ENCODE measurements at places on chromosomes 3 and 15.

- DNase-seq, result no peak
Measured at GRCh38 chr15:31353931-31354330, 27.3 kb downstream of the KLF13 start.

GRCh38 chr15:32855942-32856341, 138.1 kb downstream of the GREM1 start:
- no peak for DNase-seq

DNA sequence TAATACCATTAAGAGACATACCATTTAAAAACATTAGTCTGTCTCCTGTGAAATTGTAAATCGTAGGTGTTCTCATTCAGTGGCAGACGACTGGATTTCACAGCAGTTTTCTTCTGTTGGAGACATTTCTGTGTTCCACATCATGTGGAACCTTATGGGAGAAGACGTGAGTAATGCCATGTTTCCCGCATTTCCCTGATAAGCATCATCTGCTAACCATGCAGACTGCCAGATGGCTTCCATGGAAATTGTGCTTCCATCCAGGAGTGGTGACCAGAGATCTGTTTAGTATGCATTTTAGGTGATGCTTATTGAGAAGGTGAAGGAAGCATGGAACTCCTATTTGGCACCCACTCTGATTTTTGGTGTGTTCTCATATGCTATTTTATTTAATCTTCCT, 28.4 kb upstream of the ST3GAL6 start:
- DNase-seq, result no peak

DNA sequence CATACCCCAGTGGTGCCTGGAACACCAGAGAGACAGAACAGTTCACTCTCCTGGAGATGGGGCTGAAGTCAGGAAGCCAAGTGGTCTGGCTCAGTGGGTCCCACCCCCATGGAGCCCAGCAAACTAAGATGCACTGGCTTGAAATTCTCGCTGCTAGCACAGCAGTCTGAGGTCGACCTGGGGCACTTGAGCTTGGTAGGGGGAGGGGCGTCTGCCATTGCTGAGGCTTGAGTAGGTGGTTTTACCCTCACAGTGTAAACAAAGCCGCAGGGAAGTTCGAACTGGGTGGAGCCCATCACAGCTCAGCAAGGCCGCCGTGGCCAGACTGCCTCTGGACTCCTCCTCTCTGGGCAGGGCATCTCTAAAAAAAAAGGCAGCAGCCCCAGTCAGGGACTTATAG, 272.0 kb downstream of the KLF13 start:
- DNase-seq, result no peak

GRCh38 chr3:100170486-100170885, 56.2 kb upstream of the FILIP1L start:
- no peak for DNase-seq

GRCh38 chr3:114850898-114851297, 296.2 kb downstream of the ZBTB20 start:
- DNase-seq, result no peak

DNA sequence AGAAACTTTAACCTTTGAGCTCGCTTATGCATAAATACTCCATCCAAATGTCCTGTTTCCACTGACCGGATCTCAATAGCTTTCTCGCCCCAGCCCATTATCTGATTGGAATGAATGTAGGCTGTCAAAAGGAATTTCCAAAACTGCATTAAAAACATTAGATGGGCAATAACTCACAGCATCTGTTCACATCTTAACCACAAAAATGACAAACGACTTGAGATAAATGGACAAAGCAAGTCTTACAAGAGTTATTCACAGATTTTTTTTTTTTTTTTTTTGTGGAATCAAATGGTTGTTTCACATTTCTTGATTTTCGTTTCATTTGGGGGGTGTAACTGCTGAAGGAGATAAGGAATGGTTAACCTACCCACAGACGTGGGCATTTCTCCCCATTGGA, 39.7 kb upstream of the SLC2A2 start:
- DNase-seq, result no peak

- no peak for DNase-seq
Measured at GRCh38 chr15:98858610-98859023, 149.0 kb downstream of the PGPEP1L start.

DNA sequence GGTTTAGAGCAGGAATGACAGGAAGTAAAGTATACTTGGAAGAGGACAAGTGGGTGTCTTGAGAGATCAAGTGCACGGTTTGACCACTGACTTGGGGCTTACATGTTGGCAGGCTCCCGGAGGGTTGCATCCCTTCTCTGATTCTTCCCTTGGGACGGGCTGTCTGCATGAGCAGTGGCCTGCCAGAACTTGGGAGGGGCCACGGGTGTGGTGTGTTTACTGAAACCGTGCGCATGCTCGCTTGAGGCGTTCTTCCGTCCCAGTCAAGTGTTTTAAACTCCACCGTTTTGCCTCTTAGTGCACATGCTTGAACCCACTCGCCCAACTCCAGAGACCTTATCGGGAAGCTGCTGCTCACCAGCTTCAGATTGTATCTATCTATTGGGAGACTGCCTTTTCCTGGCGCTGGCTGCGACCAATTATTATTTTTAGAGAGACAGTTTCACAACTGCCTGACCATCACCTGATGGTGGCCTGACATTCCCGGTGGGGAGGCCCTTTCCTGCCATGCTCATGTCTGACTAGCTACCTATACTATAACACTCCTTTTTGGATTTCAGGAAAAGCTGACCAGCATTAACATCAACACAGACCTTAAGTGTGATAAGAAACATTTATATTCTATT, 14.9 kb upstream of the C3orf22 start:
- DNase-seq, result no peak

DNA sequence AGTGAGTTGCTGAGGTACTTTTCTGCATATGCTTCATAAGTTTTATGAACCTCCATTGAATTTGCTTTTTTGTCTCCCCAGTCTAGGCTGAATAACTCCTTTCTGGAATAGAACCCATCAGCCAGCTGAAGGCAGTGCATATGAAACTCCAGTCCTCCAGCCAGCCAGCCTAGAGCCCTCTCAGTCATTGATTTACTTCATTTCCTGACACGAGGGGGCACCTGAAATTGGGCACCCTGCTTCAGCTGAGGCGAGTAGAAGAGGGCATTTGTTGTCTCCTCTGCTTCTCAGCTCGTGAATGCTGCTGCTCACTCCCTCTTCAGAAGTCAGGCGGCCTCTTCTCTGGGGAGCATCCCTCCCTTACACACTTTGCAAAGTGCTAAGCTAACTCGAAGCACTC, 32.5 kb downstream of the CHST2 start:
- no peak for DNase-seq

- DNase-seq, result no peak
Measured at GRCh38 chr3:110267304-110267845, 804.2 kb upstream of the NECTIN3 start.

GRCh38 chr3:120454076-120454689, 3.4 kb upstream of the FSTL1 start:
- DNase-seq, result no peak

GRCh38 chr3:128734523-128735189, 8.7 kb downstream of the RAB7A start:
- no peak for DNase-seq

DNA sequence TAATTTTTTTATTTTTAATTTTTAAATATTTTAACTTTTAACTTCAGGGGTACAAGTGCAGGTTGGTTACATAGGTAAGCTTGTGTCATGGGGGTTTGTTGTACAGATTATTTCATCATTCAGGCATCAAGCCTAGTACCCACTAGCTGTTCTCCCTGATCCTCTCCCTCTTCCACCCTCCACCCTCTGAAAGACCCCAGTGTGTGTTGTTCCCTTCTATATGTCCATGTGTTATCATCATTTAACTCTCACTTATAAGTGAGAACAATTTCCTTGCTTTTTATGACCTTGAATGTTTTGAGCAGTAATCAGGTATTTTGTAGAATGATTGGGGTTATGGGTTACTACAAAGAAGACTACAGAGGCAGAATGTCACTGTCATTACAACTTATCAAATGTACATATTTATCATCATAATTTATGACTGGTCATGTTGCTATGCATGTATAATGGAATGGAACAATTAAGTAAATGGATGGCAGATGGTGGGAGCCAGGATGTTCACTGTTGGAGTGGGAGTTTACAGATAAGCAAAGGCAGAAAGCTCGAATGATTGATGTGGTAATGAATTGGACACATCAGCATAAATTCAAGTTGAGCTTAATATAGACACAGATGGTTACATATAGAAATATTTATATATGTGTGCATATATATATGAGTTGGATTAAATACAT, 563.8 kb upstream of the ROBO1 start:
- DNase-seq, result no peak

- DNase-seq, result no peak
Measured at GRCh38 chr3:107008213-107008612, 369.0 kb upstream of the CCDC54 start.

DNA sequence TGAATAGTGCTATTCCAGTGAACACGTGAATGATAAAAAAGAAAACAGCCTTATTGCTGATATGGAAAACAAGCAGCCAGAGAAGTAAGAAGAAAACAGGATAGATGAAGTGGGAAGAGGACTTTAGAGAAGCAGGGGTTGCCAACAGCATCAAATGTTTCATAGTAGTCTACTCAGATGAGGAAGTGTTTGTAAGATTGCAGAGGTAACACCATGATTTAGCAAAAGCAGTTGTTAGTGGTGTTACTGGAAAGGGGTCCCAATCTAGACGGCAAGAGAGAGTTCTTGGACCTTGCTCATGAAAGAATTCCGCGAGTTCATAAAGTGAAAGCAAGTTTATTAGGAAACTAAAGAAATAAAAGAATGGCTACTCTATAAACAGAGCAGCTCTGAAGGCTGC, 108.8 kb upstream of the MCTP2 start:
- no peak for DNase-seq

DNA sequence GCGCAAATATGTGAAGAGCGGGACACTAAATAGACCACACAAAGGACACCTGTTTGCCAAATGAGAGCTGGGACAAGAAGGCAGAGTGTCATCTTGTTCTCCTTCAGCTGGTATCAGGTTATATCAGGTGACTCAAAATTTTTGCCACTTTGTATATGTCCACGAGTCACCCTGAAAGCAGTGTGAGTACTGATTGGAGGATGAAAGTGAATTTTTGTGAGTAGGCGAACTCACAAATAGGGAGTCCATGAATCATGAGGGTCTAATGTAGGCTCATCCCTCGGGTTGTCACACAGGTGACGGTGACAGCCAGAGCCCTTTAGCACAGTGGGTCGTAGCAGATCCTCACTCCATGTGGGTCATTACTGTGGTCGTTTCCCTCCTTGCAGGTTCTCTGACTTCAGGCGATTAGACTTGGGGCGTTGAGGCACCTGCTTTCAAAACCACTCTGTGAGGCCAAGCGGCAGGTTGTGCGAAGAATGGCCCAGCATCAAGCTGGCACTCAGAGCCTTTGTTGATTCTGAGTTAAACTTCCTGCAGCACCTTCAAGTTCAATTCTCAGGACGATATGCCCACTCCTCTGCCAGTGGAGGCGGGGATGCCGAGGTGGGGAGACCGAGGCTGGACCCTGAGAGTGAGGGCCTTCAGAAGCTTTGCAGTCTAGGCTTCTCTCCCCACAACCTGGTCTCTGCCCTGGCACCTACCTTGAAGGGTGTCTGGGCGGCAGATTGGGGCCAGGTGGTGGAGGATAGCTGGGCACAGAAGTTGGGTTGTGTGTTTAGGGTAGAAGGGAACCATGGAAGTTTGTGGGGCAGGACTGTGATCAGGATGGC, 173.8 kb downstream of the SMAD6 start:
- no peak for DNase-seq

DNA sequence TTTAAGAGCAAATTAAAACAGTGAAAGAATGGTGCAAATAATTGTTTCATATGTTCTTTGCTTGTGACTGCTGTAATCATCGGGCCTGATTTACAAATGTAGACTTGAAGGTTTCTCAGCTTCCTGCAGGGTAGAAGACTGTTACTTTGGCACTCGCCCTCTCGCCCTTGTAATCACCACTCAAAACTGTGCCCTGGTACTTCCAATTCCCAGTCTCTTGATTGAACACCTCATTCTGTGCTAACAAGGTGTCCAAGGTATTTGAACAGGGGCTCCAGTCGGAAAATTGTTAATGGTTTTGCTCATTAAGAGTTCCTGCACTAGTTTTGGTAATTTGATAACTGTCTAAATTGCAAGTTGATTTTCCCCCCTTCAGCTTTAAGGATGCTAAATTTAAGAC, 209.5 kb downstream of the ZIC1 start:
- no peak for DNase-seq

DNA sequence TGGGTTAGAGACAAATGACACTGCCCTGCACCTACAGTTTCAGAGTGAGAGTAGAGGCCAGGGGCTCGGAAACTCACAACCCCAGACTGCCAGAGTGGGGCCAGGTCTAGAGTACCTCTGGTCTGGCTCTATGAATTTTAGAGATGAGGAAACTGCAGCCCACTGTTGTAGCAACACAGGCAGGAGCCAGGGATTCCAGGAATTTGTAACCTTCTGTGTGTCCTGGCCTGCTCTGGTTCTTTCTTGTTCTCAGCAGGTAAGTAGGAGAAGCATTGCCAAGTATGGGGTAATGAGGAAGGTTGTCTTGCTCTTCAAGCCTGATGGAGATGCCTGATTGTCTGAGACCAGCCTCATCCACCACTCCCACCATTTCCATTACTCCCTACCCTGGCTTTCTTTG, 221.8 kb downstream of the UACA start:
- no peak for DNase-seq

- DNase-seq, result no peak
Measured at GRCh38 chr3:150434234-150434633, 26.1 kb downstream of the TSC22D2 start.

GRCh38 chr3:38153221-38153620, 12.1 kb upstream of the OXSR1 start:
- DNase-seq, result no peak

- no peak for DNase-seq
Measured at GRCh38 chr3:87196879-87197278, 30.2 kb upstream of the CHMP2B start.

DNA sequence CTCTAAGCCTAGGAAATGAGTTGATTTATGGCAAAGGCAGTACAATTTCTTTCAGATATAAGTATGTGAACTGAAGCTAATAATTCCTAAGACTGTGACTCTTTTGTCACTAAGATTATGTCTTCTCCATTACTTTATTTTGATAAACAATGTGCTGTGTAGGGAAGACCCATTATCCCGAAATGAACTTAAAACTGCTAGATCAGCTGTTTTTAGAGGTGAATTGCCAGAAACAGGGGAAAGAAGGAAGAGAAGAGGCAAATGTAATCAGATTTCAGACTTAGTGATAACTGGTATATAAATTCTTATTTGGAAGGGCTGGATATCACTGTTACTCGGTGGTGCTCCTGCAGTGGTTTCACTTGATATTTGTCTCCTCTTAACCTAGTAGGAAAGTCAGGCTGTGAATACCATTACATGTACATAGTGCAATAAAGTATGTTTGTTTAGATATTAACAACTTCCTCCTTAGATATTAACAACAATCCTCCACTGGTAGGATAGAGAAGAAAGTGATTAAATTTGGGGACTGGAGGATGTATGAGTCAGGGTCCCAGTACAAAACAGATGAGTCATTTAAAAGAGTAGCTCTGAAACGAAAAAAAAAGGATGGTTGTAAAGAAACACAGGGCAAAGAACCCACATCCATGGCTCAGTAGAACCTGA, 338.5 kb upstream of the KCNH8 start:
- DNase-seq, result no peak

GRCh38 chr3:126964261-126964660, 18.7 kb upstream of the PLXNA1 start:
- DNase-seq, result no peak

Data from stimulated activated CD8-positive, alpha-beta memory T cell treated with anti-CD3 and anti-CD28 coated beads, Interleukin-7, amount 100 ng/mL, for 4 hours (primary cell).